SHP77 treated with DMSO at 0.1 percent for 48 hours (cell line): ENCODE measurements at places on chromosomes 5 and 9.

DNA sequence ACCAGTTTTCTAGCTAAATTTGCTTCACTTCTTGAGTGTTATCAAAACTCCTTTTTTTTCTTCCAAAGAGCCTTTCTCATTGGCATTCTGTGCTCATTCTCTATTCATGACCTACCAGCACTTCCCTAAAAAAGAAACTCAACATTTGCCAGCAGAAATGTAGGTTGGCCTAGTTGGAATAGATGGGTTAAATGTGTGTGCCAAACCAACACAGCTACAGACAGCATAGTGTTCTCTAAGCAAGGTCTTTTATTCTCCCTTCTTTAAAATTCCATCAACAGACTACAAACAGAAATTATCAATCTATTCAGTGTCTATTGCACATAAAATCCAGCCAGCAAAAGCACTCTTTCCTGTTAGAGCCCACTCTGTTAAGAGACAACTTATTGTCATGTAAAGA, 255.8 kb upstream of the PUM3 start:
- no peak for DNase-seq

- no peak for DNase-seq
Observed at GRCh38 chr9:108802967-108803366, 52.8 kb downstream of the ACTL7B start.

DNA sequence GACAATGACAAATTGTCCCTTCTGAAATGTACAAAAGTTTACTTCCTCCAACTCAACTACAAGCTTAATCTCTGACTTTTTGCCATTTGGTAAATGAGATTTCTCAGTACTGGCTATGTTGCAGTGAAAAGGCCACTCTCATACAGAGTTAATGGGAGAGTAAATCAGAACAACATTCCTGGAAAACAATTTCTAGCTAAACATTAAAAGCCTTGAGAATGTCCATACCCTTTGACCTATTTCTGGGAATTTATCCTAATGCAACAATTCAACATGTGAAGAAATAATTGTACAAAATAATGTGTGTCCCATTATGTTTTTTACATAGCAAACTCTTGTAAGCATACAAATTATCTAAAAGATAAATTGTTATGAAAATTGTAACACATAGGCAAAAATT, 56.3 kb upstream of the SPEF2 start:
- no peak for DNase-seq

- DNase-seq, result peak; percentile 2
Observed at GRCh38 chr5:90930756-90931431, 372.3 kb downstream of the ADGRV1 start.

DNA sequence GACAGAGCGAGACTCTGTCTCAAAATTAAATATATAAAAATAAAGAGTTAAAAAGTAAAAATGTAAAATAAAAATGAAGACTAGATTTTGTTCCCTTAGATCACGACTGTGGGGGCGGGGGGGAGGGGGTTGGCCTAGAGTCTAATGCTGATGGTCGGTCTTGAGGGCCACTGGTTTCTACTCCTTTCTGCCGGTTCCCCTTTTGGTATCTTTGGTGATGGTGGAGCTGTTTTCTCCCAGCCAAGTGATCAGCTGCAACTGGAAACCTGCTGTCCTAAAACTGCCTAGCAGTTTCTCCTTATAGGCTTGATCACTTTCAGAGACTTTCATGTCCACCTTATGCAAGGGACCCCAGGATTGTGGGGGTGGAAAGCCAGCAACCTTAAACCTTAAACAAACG, 1.1 kb downstream of the SRD5A1 start:
- DNase-seq, result no peak

DNA sequence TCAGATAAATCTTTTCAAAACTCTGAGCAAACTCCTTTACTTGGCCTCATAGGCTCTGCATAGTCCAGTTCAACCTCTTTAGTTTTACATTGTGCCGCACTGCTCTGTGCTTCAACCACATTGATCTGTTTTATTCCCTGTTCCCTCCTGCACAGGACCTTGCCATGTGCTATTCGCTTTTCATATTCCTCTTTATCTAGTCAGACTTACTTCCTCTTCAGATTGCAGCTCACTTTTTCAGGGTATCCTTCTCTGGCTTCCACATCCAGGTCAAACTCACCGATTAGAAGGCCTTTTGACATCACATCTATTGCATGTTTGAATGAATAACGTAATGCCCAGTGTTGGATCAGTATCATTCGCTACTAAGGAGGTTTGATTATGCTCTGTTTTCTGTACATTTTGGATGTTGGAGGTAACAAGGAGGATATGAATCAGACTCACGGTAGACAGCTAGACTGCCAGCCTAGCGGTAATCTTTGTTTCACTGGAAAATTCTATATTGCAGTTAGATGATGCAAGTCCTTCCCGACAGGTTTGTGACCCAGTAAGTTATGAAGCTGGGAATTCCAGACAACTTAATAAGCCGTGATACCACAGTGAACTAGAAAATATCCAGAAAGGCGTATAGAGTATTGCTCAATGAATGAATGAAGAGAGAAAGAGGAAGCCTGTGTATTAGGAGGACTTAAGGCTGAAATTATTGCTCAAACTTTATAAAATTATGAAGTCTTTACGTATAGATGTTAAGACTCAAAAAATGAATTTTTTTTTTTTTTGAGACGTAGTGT, 65.7 kb downstream of the IQGAP2 start:
- no peak for DNase-seq

DNA sequence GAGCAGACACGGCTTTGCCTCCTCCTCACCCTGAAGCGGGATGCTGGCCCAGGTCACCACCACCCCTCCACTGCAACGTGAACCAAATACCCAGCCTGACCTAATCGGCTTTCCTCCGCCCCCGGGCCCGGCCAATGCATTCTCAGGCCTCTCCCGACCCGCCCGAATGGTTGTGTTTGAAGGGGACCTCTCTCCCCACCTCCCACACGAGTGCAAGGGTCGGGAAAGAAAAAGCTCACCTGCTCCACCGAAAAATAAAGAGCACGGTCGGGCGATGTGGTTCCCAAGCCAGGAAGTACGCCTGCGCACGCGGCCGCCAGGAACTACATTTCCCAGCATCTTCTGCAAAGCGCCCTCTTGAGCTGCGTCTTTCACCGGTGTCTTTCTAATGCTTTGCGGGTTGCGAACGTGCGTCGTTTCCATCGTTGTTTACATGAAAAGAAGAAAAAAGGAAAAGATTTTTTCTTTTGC, at the start of gene ZNF883:
ZNF883 (minus strand) TSS at position 282 of the 471 bp plus-strand sequence.
- DNase-seq, result no peak

GRCh38 chr5:73783828-73784227, 157.8 kb downstream of the ARHGEF28 start:
- no peak for DNase-seq

DNA sequence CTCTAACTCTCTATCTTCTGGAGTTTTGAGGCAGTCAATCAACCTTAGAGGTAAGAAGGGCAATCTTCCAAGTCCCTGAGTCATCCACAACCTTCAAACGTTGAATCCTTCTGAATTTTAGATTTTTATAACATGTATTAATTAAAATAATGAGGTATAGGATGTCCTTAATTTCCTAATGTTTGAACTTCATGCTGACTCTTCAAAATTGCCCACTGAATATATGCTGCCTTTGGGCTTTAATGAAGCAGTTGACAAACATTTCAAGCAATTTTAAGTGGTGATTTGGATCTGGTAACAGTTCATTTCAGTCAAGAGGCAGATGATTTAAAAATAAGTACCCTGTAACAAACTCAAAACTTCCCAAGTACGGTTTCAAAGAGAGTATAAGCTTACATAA, 26.0 kb downstream of the ERP44 start:
- DNase-seq, result no peak

- no peak for DNase-seq
Observed at GRCh38 chr5:33659526-33660169, 218.9 kb downstream of the TARS1 start.

DNA sequence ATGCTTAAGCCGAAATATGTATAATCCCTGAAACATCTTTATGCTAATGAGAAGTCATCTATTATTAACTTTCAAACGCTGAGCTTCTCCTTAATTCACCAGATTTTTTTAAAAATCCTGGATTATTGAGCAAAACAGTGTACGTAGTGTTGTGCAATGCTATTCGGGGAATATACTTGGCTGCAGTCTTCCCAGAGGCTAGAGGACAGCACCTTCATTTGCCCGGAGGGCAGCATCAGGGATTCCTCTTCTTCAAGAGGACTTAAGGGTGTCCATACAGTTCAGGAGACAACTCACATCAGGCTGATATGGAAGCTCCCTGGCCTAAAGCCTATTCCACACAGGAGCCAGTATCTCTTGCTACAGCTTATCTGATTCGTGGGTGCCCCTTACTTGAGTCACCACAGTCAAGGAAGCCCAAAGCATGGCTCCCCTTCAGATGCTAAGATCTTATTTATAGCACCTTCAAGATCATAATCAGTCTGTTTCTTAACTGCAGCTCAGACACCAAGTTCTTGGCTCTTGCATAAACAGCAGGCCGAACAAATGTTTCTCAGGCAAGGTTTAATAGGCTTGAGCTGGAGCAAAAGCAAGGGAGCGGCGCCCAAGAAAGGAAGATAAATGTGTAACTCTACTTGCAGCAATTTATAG, 29.4 kb downstream of the NUTM2F start:
- no peak for DNase-seq

DNA sequence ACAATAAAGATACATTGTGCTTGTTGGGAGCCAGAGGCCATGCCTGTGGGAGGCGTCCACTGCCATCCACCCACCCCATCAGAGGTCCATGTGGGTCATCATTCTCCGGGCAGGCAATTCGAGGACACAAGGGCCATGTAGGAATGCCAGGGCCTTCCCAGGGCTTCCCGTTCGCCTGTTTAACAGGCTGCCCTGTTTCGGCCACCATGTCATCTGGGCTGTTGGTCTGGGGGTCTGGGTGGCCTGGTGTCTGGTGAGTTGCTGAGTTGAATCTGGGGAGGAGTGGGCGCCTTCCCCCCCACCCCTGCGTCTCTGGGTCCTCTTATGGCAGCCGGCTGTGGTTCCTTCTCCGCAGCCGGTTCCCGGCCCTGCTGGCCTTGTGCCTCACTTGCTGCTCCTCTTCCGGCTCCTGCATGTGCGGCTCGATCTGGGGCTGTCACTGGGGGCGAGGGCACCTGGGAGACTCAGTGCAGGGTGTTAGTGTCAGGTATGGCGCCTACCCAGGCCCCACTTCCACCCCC, 117.4 kb downstream of the WNK2 start:
- DNase-seq, result no peak

GRCh38 chr9:89418474-89418845, 79.5 kb downstream of the SEMA4D start:
- DNase-seq, result no peak

DNA sequence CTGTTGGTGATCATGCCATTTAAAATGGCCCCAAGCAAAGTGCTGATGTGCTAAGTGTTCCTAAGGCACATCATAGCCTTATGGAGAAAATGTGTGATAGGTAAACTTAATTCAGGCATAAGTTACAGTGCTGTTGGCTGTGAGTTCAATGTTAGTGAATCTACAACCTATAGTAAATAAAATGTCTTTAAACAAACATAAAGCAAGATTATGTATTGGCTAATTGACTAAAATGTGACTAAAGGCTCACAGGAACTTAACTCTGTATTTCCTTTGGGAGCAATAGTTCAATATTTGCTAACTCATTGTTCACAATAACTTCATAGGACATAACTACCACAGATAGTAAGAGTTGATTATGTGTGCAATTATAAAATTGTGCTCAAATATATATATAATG, 49.4 kb upstream of the LRRC19 start:
- DNase-seq, result no peak

GRCh38 chr9:133334161-133334560, 1.8 kb downstream of the SURF6 start:
- no peak for DNase-seq

DNA sequence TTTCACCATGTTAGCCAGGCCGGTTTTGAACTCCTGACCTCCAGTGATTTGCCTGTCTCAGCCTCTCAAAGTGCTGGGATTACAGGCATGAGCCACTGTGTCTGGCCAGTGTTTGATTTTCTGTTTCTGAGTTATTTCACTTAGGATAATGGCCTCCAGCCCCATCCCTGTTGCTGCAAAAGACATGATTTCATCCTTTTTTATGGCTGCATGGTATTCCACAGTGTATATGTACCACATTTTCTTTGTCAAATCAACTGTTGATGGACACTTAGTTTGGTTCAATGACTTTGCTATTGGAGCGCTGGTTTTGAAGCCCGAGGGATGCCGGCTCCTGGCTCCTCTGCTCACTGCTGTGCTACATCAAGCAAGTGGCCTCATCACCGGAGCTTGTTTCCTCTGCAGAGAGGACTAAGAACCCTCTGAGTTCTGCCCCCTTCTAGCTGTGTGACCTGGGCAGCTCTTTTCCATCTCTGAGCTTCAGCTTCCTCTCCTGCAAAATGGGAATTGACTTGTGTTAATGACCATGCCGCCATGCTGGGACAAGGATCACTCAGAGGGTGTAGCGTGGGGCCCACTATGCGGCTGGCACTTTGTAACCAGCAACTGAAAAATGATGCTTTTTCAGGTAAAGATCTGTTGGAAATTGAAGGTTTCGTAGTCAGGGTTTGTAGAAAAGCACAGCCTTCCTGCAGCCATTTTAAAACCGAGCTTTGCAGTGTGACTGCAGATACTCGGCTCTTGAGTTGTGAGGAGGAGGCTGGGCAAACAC, 4.6 kb upstream of the NEURL1B start:
- DNase-seq, result no peak

DNA sequence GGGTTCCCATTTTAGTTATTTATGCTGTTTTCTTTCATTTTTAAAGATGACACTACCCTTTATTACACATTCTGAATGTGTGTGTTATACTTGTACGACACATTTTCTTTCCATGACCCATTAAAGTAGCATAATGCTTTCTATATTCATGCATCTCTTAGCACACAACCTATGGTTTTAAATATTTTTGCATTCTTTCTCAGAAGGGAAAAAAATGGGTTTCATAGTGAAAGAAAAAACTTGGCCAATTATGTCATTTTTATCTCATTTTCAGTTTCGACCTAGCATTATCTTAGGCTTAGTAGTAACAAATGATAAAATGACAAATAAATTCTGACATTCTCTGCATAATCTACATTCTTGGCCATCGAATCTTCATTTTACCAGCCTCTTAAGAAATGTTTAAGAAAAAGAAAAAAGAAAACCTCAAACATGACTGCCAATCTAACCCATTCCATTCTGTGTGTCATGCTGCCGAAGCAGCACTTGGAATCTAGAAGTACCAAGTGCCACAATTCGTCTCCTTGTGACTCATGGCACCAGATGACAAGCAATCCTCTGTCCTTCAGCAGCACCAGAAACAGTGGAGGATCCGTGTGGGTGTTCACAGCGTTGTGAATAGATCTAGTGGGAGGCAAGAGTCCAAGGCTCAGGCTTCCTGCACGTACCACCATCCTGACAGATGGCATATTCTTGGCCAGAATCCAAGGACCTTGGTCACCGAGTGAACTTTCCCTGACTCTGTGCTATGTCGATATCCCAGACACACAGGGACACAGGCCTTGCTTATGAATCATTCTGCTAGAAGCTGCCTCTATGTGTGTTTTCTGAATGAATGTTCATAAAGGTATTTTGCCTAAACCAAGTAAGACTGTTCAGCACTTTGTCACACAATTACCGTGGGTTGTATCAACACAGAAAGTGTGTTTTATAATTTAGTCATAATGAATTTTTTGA, 502.7 kb downstream of the NR2F1-AS1 start:
- DNase-seq, result peak; percentile 85

DNA sequence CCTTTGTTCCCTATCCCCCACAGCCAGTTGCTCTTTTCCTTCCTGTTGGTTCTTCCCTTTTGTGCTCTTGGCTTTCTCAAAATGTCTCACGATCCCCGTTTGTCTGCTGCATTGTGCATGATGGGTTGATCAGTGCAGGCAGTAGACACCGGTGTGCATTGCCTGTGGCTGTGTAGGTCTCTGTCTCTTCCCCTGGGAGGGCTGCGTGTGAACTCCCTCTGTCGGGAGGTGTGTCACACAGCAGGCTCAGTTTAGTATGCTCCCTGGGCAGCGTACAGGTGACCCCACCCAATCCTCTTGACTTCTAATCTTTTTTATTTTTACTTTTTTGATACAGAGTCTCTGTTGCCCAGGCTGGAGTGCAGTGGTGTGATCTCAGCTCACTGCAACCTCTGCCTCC, 265.3 kb downstream of the FSTL4 start:
- DNase-seq, result no peak
